ENCODE measurements at places on chromosomes 13 and 19.

DNA sequence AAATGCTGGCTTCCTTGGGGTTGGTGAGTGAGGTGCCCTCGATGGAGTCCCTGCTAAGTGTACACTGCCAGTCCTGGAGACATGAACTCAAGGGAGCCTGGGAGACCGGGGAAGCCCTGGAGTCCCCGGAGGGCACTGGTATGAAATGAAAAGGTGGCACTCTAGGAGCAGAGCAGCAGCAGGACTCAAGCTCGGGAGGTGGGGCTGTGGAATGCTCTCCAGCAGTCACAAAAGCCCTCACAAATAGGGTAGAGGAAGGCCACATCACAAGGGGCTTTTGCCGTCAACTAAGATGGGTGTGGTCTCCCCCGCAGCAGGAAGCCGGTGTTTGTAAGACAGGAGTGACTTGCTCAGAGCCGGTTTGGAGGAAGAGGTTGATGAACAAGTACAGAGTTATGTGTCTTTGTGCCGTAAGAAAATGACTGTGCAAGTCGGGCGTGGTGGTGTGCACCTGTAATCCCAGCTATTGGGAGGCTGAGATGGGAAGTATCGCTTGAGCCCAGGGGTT lies 19.3 kb downstream of the CCNE1 start:
- DNase-seq, result no peak

DNA sequence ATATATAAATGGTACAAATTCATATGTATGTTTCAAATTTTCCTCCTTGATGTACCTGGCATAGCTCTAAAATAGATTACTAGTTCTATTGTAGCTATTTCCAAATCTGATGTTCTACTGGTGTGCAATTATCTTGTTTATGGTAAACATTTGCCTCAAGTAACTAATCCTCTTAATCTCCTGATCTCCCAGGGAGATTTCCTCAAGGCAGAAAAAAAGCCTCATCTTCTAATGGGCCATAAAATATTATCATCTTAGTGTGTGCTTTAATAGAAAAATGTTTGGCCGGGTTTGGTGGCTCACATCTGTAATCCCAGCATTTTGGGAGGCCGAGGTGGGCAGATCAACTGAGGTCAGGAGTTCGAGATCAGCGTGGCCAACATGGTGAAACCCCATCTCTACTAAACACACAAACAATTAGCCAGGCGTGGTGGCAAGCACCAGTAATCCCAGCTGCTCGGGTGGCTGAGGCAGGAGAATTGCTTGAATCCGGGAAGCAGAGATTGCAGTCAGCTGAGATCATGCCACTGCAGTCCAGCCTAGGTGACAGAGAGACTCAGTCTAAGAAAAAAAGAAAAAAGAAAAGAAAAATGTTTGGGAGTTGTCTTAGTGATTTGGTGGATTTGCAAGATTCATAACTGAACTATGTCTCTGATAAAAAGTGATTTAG lies 498.9 kb upstream of the SLITRK5 start:
- no peak for DNase-seq

DNA sequence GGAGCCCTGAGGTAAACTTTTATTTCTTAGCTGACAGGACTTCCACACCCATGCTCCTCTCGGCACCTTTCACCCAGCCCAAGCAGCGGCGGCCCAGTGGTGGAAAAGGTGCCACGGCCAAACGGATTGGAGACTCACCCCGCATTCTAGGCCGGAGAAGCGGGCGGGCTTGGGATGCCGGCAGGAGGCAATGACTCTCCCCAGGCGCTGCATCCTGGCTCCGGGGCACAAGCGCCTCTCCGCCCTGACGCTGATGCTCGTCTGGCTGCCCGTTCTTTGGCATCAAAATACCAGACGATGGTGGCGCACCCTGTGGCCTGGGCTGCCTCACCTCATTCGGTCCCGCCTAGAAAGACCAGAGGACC lies 6.7 kb upstream of the ZNF606 start:
- no peak for DNase-seq

- DNase-seq, result no peak
Observed at GRCh38 chr13:31018511-31018910, 86.1 kb downstream of the TEX26 start.

GRCh38 chr13:61765181-61765742 lies 349.6 kb upstream of the PCDH20 start:
- no peak for DNase-seq

GRCh38 chr13:44844786-44845185 lies 144.5 kb downstream of the NUFIP1 start:
- DNase-seq, result no peak

DNA sequence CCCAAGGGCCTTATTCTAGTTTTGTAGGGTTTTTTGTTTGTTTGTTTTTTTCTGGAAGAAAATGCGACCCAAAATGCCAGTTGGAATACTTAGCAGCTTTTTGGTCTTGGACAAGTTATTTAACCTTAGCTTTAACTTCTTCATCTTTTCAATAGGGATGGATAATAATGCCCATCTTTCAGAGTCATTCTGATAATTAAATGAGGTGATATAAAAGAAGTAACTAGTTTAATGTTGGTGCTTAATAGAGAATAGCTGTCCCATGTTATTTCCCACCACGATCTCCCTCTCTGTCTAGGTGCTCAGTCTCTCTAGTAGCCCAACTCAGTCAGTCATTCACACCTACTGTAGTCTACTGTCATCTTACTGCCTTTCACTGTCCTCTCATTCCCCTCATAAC lies 8.0 kb downstream of the LSM14A start:
- DNase-seq, result no peak

GRCh38 chr13:51590231-51590970 lies 6.1 kb downstream of the WDFY2 start:
- no peak for DNase-seq

GRCh38 chr19:17234911-17235299 lies 8.9 kb downstream of the OCEL1 start:
- no peak for DNase-seq
